ENCODE measurements at places on chromosomes 4 and X.

DNA sequence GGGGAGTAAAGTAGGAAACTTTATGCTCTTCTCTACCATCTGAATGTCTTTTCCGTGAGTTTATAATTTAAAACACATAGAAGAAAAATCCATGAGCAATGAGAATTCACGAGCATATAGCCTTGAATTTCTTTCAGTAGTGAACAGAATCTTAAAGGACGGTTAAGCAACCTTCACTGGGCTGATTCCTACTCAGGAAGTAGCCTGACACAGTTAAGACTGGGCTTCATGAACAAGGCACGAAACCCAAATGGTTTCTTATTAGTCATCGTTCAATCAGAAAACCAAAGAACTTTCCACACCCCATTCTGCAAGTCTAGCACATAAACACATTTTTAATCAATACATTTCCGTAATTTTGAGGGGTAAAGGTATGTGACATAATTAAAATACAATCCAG, 95.8 kb downstream of the SH3KBP1 start:
- no peak for DNase-seq

GRCh38 chr4:90840828-90841227, 713.6 kb downstream of the CCSER1 start:
- DNase-seq, result no peak

GRCh38 chr4:126779001-126779400, 853.8 kb upstream of the INTU start:
- no peak for DNase-seq

- DNase-seq, result no peak
Measured at GRCh38 chr4:132827522-132827921, 321.6 kb upstream of the PCDH10 start.

GRCh38 chr4:99998062-99998867, 48.2 kb upstream of the H2AZ1 start:
- DNase-seq, result no peak

DNA sequence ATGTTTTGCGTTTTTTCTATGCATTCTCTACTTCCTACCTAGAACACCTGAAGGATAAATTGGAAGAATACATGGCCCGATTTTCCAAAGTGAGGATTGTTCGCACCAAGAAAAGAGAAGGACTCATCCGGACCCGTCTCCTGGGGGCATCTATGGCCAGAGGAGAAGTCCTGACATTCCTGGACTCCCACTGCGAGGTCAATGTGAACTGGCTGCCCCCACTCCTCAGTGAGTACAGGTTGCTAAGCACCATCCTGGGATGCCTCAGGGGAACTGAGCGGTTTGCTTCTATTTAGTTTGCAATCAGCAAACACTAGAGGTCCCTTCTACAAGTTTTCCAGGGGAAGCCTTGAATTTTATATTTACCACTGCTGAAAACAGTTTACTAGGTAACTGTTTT, 359.3 kb upstream of the GALNT7 start:
- DNase-seq, result no peak

DNA sequence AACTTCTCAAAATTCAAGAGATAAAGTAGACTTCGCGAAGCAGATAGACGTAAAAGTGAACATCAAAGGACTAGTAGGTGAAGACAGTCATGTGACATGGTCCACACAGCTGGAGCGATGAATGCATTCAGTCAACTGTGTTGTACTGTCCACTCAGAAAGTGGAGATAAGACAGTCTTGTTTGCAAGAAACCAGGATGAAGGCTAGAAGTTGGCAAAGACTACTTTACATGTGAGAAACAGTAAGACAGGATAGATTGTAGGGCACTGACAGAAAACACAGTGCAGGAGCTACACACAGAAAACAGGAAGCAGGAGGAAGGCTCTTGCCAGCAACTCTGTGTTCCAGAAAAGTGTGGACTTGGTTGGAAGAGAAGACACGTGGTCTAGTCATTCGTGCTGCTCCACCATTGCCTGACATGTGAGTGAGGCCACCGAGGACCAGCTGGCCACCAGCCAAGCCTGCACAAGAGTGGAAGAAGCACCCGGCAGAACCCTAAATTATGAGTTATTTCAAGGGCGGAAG, 78.9 kb downstream of the FAT1 start:
- DNase-seq, result no peak

DNA sequence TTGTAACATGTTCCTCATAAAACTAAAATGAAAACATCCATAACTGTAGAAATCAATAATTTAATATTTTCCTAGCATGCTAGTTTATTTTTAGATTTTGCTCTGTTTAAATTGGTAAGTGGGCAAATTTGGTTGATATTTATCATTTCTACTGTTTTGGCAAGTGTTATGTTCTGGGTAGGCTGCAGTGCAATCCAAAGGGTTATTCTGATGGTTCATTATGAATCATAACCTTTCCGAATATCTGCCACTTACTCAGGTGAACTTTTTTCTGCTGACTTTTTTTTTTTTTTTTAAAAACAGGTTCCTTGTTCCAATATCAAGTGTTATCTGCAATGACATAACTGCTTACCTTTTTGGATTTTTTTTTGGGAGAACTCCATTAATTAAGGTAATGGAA, 52.0 kb downstream of the CDS1 start:
- no peak for DNase-seq

GRCh38 chrX:86329174-86329573, 180.9 kb downstream of the DACH2 start:
- DNase-seq, result no peak

DNA sequence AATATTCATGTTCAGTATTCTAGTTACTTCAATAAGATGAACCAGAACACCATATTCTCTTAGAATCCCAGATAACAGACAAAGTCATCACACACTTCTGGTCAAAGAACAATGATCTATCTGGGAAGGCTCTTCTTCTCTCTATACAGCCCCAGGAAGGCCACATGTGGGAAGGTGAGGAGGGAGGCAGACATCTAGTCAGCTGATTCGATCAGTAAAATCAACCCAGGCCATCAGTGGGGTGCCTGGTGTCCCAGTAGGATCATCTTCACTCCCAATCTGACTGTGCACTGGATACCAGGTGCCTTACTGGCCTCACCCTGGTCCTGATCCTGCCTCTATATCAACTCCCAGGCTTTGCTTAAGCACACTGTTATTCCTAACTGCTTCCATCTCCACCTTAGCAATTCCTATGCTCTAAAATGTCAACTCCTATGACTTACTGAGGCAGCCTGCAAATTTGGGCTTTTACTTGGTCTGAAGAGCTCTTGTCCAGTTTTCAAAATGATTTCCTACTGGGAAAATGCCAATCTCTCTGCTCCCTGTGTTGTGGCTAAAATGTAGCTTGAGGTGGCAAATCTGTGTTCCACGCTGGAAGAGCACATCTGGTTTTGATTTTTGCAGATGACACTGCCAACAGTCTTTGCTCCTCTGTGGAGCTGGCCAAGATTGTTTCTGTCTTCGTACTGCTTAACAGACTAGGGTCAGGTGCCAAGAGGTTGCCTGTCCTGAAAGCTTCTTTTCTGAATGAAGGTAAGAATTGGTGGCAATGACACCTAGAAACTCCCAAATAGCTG, 128.7 kb downstream of the MGST2 start:
- no peak for DNase-seq

- no peak for DNase-seq
Measured at GRCh38 chr4:36772154-36772516, 472.4 kb upstream of the NWD2 start.

- DNase-seq, result no peak
Measured at GRCh38 chr4:47442980-47443379, 20.5 kb downstream of the COMMD8 start.

- DNase-seq, result no peak
Measured at GRCh38 chr4:84730375-84730774, 147.4 kb downstream of the CDS1 start.
